ENCODE measurements at places on chromosomes 2 and 18.

DNA sequence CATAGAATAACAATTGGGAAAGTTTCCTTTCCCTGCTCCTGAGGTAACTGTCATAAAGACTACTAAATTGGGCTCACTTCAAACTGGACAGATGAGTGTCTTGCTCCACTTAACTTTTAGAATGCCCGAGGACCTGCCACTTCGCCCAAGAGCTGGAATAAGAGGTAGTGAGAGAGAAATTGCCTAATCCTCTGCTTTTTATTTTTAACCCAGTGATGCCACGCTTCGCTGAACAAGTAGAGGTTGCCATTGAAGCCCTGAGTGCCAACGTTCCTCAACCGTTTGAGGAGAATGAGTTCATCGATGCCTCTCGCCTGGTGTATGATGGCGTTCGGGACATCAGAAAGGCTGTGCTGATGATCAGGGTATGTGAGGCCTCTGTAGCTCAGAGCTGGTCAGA lies 269.4 kb upstream of the LRRTM1 start:
- DNase-seq: no peak

- DNase-seq: no peak
Measured at GRCh38 chr2:98882368-98882767, 53.7 kb downstream of the CRACDL start.

DNA sequence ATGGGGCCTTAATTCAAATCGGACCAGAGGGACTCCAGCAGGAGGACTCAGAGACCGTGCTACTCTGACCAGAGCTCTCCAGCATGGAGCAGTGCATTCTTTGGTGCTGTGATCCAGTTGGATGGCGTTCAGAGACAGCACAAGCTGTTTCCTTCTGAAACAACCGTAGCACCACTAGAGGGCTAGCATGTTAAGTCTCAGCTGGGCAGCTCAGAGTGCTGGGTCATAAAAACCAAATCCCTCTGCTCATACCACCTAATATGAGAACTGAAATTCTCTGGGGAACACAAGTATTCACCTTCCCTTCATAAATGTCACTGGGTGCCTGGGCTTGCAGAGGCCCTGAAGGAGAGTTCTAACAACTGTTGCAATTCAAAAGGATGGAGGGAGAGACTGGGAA lies 97.7 kb upstream of the TFCP2L1 start:
- DNase-seq: no peak

DNA sequence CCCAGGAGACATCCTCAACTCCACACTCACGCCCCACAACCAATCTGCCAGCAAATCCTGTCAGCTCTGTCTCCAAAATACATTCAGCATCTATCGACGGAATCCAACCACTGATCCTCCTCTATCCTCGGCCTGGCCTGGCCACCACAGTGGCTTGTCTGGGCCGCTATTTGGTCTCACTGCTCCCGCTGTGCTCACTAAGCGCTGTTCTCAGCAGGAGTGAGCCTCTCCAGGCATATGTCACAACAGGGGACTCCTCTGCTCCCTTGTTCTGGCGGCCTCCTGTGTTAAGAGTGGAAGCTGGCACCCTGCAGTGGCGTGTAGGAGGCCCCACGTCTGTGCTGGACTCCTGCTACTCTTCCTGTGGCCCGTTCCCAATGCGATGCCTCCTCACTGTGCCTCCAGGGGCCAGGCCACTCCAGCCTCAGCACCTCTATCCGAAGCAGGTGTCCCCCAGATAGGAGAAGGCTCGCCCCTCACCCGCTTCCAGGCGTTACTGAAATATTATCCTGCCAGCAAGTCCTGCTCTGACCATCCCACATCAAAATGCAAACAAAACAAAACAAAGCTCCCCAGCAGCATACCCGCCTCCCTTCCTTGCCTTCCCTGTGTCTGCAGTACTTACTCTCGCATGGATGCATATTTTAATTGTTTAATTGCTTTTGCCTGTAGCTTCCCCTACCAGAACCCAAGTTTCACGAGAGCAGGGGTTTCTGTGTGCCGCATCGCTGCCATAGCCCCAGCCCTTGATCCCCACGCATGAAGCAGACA lies 39.9 kb downstream of the CENPO start:
- no peak for DNase-seq

- DNase-seq: no peak
Measured at GRCh38 chr2:201769666-201770373, 10.9 kb downstream of the ALS2 start.

- DNase-seq: no peak
Measured at GRCh38 chr18:59101830-59102414, 37.8 kb upstream of the SEC11C start.

DNA sequence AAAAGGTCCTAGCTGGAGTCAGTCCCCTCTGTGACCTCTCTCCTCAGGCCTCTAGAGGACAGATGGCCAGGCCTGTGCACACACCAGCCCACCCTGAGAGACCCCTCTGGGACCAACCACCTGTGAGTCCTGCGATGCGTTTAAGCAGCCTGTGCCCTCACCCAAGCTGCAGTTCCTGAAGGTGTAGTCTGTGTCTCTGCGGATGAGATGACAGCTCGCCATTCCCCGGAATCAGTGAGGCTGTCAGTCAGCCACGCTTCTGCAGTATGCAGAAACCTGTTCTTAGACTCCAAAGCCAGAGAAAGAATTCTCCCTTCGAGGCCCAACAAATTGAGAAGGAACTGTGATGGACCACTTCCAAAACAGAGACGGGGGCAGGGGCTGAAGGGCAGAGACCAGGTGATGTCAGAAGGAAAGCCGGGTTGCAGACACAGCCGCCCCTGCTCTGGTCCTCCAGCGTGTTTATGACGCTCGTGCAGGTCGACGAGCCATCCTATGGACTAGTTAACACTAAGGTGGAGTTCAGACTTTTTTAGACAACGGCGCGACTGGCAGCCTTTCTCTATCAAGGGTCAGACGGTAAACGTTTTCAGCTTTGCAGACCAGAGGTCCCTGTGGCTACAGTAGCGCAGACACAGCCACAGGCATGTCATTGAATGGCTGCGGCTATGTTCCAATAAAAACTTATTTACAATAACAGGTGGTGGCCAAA lies 10.2 kb downstream of the MTERF4 start:
- no peak for DNase-seq

DNA sequence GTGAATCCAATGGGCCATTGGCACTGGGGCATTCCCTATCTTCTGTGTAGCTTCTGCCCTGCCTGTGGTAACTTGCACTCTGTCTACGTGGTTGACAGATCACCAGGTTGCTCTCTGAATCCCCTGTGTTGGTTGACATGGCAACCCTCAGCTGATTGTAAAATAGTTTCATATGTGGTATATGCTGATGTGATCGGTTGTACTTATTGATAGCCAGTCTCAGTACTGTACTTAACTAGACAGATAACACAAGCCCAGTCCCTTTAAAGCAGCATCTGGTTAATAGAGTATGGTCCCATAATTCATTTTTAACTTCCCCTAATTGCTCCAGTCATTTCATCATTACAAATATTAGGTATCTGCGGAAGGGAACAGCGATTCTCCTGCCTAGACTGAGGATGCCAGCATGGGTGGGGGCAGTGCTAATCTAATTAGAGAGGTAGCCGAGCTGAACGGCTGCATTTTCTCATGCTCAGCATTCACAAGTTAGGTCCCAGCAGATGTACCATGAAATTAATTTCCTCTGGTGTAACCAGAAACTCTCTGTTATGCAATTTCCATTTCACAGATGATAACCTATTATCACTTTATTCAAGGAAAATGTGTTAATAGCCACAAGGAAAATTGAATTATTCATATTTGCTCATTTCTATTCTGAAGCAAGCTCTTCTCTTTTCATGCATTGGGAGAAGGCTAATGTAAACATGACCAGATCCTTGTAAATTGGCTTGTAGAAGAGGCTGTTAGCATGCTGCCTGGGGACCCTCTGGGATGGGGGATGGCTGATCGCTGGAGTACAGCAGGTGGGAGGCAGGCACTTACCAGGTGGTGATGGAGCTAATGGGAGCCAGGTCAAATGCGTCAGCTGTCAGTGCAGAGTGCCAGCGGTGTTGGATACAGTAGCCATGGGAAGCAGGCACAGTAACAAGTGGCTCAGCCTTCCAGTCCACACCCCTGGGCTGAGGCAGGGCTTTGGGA lies 608.3 kb downstream of the GALR1 start:
- no peak for DNase-seq

- peak; percentile 59 for DNase-seq
Measured at GRCh38 chr2:54638774-54639187, 84.7 kb upstream of the EML6 start.

DNA sequence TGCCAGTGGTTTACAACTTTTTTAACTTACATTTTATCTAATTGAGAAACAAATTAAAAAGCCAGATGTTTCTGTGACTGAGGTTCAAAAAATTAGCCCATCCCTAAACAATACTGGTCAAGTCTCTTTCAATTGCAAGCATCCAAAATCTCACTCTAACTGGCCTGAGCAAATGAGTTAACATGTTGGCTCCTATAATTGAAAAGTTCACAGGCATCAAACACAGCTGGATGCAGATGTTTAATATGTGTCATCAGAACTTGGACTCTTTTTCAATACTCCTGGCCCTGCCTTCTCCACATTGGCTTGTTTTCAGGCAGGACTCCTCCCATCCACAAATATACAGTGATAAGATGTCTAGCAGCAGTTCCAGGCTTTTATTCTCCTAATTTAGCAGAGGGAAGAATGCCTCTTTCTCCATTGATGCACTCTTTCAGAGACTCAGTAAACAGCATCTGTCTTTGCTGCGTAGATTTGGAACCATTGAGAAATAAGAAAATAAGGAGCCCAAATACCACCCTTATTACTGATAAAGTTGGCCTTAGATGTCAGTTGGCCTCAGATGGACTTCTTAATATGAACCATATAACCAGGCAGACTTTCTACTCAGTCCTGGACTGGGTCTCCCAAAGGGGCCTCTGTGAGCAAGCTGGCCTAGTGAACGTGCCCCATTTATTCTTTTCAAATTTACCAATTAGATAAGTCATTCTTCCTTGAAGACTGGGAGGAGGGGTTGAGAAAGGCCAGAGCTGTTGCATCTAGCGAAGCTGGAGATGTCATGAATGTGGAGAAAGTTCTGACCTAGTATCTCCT lies 30.4 kb upstream of the FN1 start:
- DNase-seq: peak; percentile 71

DNA sequence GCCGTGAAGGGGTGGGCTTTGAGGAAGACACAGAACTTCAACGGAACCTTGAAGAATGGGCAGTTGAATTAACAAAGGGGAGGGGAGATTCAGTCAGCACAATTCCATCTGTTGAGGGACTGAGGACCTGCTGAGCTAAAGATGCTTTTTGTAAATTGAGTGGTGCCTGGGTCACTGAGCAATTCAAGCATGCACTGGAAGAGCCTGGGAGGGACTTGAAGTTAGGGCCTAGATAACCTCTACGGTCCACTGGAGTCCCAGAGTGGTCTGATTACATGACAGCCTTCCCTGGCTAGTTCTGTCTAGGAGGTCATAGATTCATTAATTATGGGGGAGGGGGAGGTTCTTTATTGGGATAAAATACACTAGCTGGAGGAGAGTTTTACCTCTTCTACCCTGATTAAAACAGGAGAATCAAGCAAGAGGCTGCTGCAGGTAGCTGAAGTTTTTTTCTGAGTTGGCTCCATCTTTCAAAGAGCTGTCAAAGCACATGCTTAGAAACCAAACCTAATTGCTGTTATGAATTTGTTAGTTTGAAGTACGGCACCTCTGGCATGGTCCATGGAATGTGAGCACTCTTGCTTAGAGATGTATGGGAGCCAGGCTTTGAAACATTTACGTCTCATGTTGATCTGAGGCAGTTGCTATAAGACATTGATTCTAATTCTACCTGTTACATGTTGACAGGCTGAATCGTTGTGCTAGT lies 290.2 kb downstream of the PRKCE start:
- no peak for DNase-seq

DNA sequence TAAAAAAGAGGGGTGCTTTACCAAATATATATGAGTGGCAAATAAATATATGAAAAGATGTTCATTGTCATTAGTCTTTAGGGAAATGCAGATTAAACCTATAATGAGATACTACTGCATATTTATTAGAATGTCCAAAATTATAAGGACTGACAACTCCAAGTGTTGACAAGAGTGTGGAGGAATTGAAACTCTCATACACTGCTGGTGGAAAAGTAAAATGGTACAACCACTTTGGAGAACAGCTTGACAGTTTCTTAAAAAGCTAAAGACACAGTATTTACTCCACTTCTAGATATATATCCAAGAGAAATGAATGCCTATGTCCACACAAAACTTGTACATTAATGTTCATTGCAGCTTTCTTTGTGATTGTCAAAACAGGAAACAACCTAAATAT lies 50.4 kb downstream of the PLEK start:
- DNase-seq: no peak
